ENCODE measurements at places on chromosomes 3 and 15. TPM values are rescaled to one million over a fixed set of nuclear protein-coding genes. Genes with fewer than 3 reads are reported as not detected.
A peak's percentile ranks its signal among the peaks of the same experiment; 100 is the strongest.

The FOXL2NB gene
- 1.5 TPM for total RNA-seq

The NMD3 gene
- total RNA-seq: 49.1 TPM

The FES gene
- total RNA-seq: 47.4 TPM

The IP6K1 gene
- 46.2 TPM for total RNA-seq

The GPR176 gene
- total RNA-seq: 5.4 TPM

The LMAN1L gene
- not detected for total RNA-seq

The FMN1 gene
- 20.1 TPM for total RNA-seq

The CACNA2D2 gene
- total RNA-seq: 2.5 TPM

GRCh38 chr3:59802045-59802444 is 752.2 kb upstream of the CFAP20DC start:
- no peak overlapping the region for H3K4me3 ChIP-seq
- H3K27me3 ChIP-seq: no peaks in the 10 kb centered on the region
- H3K4me1 ChIP-seq: no peaks in the 10 kb centered on the region
- no peak for DNase-seq
- no peaks in the 10 kb centered on the region for H3K36me3 ChIP-seq

GRCh38 chr15:82829234-82829633 is 19.8 kb downstream of the WHAMM start:
- H3K27ac ChIP-seq: no peak overlapping the region
- DNase-seq: no peak
- H3K4me3 ChIP-seq: no peak overlapping the region
- peaks cover 93% of the 10 kb centered on the region for H3K36me3 ChIP-seq

- H3K27me3 ChIP-seq: no peaks in the 10 kb centered on the region
- no peaks in the 10 kb centered on the region for H3K36me3 ChIP-seq
- no peak overlapping the region for H3K4me3 ChIP-seq
Measured at GRCh38 chr3:122936335-122936734, 91.2 kb downstream of the SEMA5B start.

GRCh38 chr3:164096352-164096751 is 981.9 kb downstream of the SI start:
- no peaks in the 10 kb centered on the region for H3K27me3 ChIP-seq
- no peak for DNase-seq
- H3K4me3 ChIP-seq: no peak overlapping the region
- no peak overlapping the region for H3K27ac ChIP-seq
- no peaks in the 10 kb centered on the region for H3K4me1 ChIP-seq
- no peaks in the 10 kb centered on the region for H3K36me3 ChIP-seq

DNA sequence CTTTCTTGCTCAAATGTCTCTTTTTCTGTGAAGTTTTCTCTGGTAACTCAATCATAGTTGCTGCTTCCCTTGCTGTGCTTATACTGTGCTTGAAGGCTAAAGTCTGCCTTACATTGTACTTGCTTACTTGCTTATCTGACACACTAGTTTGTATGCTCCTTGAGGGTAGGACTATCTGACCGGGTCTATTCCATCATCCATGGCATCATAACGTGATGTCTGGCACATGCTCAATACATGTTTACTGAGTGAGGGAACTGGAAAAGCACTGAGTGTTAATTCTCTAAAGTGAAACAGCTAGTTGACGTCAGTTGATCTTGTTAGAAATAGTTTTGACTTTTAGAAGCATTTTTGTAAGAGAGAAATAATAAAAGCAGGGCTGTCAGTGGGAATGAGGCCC is 42.7 kb downstream of the MAP3K13 start:
- no peaks in the 10 kb centered on the region for H3K27me3 ChIP-seq
- H3K27ac ChIP-seq: no peak overlapping the region
- DNase-seq: no peak
- no peak overlapping the region for H3K4me3 ChIP-seq
- H3K4me1 ChIP-seq: peaks cover 12% of the 10 kb centered on the region

DNA sequence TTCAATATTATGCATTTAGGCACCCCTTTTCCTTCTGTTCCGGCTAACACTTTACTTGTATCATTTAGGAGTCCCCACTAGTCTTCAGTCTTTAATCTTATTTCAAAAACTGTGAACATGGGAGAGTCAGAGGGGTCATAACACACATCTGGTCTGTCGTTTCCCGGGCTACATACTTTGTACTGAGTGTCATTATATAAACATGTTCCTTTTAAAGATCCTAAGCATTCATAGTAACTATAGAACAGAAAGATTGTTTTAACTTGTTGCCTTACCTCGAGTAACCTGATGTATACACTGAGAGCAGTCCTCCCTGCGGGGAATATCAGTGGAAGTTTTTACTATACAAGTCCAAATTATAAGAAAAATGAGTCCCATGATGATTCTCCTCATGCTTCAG is 78.2 kb upstream of the VEPH1 start:
- H3K4me1 ChIP-seq: no peaks in the 10 kb centered on the region
- no peaks in the 10 kb centered on the region for H3K27me3 ChIP-seq
- no peak overlapping the region for H3K27ac ChIP-seq
- no peaks in the 10 kb centered on the region for H3K36me3 ChIP-seq
- H3K4me3 ChIP-seq: no peak overlapping the region

- H3K36me3 ChIP-seq: no peaks in the 10 kb centered on the region
- no peaks in the 10 kb centered on the region for H3K27me3 ChIP-seq
- no peak overlapping the region for H3K27ac ChIP-seq
- no peak for DNase-seq
Measured at GRCh38 chr3:18385706-18386105, 39.4 kb downstream of the SATB1 start.

DNA sequence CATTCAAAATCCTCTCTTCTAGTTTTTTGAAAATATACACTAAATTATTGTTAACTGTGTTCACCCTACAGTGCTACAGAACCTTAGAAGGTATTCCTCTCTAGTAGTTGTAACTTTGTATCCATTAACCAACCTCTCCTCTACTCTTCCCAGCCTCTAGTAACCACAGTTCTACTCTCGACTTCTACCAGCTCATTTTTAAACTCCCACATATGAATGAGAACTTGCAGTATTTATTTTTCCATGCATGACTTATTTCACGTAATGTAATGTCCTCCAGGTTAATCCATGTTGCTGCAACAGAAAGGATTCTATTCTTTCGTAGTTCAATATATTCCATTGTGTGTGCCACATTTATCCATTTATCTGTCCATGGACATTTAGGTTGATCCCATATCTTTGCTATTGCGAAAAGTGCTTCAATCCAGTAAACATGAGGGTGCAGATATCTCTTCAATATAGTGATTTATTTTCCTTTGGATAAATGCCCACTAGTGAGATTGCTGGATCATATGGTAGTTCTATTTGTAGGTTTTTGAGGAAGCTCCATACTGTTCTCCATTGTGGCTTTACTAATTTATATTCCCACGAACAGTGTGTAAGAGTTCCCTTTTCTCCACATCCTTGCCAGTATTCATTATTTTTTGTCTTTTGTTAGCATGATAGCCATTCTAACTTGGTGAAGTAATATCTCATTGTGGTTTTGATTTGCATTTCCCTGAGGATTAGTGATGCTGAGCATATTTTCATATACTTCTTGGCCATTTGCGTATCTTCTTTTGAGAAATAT is 113.7 kb upstream of the SMAD3 start:
- H3K4me1 ChIP-seq: no peaks in the 10 kb centered on the region
- no peak overlapping the region for H3K27ac ChIP-seq
- no peak overlapping the region for H3K4me3 ChIP-seq
- H3K36me3 ChIP-seq: no peaks in the 10 kb centered on the region
- DNase-seq: no peak

GRCh38 chr3:58779934-58780333 is 113.4 kb upstream of the FAM3D start:
- no peaks in the 10 kb centered on the region for H3K27me3 ChIP-seq
- H3K36me3 ChIP-seq: no peaks in the 10 kb centered on the region
- H3K27ac ChIP-seq: no peak overlapping the region
- no peak overlapping the region for H3K4me3 ChIP-seq
- no peaks in the 10 kb centered on the region for H3K4me1 ChIP-seq

DNA sequence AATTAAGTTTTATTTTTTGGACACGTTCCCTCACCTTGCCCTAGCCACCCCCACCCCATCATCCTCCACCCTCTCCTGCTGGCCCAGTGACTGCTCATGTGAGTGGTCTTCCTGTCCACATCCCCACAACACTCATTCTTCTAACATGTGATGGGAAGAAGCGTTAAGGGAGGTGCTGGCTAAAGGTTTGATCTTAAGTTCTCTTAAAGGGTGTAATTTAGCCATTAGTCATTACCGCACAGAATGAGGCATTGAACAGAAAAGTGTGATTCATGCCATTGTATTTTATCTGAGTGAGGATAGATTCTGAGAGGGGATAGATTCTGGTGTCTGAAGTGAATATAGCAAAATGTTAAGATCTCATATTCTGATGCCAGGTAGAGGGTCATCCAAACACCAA is 272.9 kb upstream of the TPM1 start:
- no peak overlapping the region for H3K27ac ChIP-seq
- H3K36me3 ChIP-seq: peaks cover 22% of the 10 kb centered on the region
- no peak overlapping the region for H3K4me3 ChIP-seq
- no peak for DNase-seq

DNA sequence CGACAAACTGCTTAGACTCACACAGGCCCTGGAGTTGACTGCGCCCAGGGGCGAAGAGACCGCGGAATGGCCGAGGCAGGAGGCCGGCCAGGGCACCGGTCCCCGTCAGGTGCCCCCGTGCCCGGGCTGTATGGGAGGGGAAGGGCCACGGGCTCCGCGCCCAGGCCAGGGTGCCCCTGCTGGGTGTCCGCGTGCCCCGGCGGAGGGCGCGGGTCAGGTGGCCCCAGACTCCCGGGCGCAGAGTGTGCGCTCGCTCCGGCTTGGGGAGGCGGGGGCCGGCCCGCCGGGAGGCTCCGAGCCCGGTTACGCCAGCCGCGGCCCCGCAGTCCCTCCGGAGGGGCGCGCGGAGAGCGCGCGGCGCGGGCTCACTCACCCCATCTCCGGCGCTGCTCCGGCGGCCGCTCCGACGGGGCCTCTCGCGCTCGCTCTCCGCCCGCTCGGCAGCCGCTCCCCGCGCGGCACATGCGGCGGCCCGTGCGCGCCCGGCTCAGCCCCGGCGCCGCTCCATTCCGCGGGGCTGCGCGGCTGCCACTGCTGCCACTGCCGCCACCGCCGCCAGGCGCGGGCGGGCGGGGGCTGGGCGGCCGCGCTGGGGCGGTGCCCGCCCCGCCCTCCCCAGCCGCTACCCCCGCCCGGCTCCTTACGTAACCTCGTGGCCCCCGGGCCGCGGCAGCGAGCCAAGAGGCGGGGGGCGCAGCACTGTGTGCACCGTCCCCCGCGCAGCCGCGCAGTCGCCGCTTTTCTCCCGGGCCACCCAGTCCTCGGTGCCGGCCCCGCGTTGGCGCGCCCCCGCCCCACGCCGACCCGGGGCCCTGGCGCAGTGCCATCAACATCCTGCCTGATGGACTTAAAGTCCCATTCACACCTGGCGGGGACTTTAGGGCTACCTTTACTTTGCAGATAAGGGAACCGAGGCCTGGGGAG is at the start of gene HOMER2:
Gene HOMER2, minus strand, starts transcription at position 563 of the 924 bp plus-strand sequence. Its CDS starts 185 bp downstream, at position 378.
- peak within 1 kb of the TSS; percentile 51 for H3K4me3 ChIP-seq
- DNase-seq: no peak
- H3K4me1 ChIP-seq: peaks cover 14% of the 10 kb centered on the region
- no peaks in the 10 kb centered on the region for H3K27me3 ChIP-seq
- H3K36me3 ChIP-seq: no peaks in the 10 kb centered on the region
- H3K27ac ChIP-seq: no peak within 1 kb of the TSS

- H3K27me3 ChIP-seq: no peaks in the 10 kb centered on the region
- no peak for DNase-seq
- H3K4me1 ChIP-seq: peaks cover 26% of the 10 kb centered on the region
- peak overlapping the region; percentile 30 for H3K27ac ChIP-seq
- no peaks in the 10 kb centered on the region for H3K36me3 ChIP-seq
Measured at GRCh38 chr15:52011711-52012144, 7.3 kb upstream of the MAPK6 start.

DNA sequence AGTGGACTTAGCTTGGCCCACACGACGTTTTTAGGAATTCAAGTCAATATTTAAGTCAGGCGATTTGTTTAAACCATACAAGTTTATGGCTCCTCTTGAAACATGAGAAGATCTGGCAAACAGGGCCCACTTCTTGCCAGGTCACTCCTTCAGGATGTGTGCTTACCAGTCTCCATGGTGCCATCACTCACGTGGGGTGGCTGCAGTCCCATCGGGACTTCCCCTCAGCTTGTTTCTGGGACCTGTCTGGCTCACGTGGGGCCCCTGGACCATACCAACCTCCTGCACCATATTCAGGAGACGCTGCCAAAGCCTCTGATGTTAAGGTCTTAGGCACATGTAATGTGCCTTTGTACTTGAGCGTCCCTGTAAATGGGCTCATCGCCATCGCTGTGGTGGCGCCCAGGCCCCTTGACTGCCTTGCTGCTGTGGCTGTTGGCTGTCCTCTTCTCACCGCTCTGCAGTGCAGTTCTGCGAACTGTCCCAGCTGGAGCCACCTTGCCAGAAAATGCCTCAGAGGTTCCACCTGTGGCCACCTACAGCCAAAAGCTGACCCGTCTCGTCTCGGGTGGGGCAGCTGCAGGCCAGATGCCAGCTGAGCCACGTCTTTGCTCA is 8.9 kb downstream of the MCM2 start:
- DNase-seq: no peak
- no peak overlapping the region for H3K27ac ChIP-seq
- H3K27me3 ChIP-seq: no peaks in the 10 kb centered on the region
- H3K4me1 ChIP-seq: no peaks in the 10 kb centered on the region
- H3K4me3 ChIP-seq: no peak overlapping the region

DNA sequence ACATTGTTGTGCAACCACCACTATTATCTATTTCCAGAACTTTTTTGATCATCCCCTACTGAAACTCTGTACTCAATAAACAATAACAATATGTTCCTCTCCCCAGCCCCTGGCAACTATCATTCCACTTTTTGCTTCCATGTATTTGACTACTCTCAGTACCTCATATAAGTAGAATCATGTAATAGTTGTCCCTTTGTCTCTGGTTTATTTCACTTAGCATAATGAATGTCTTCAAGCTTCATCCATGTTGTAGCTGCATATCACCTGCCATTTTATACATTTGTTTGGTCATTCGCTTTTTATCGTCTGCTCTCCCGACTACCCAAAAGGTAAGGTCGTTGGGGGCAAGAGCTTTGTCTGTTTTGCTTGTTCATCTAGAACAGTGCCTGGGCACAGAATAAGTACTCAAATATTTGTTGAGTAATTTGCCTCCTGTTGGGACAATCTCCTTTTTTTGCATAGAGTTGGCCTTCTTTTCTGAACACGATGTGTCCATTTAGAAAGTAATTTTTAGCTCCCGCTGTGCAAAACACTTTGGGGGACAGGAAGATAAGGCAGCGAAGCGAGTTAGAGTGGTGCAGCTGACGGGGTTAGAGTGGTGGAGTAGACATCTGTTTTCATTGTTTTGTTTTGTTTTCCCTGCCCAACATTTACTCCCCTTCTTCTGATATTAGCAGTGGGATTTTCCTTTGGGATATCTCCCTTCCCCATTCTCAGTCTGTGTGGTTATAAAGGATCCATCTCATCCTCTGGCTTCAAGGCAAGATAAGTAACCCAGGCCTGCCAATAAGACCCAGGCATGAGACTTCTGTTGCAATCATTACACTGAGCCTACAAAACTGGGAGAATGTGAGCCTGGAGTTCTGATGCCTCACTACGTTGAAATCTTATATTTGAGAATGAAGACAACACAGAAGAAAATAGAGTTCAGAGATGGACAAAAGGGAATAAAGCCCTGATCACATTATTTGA is 83.4 kb upstream of the RNU6-1 start:
- H3K36me3 ChIP-seq: no peaks in the 10 kb centered on the region
- H3K4me3 ChIP-seq: no peak overlapping the region
- no peaks in the 10 kb centered on the region for H3K27me3 ChIP-seq
- peak overlapping the region; percentile 72 for H3K27ac ChIP-seq
- peaks cover 53% of the 10 kb centered on the region for H3K4me1 ChIP-seq
- no peak for DNase-seq

- no peak overlapping the region for H3K4me3 ChIP-seq
- no peaks in the 10 kb centered on the region for H3K36me3 ChIP-seq
- H3K4me1 ChIP-seq: no peaks in the 10 kb centered on the region
- H3K27ac ChIP-seq: no peak overlapping the region
Measured at GRCh38 chr3:10768708-10769394, 47.2 kb upstream of the SLC6A11 start.

Measured in vagina (tissue), 2 donors.